AG04449 (cell line): ENCODE measurements at places on chromosomes 7 and 10.

DNA sequence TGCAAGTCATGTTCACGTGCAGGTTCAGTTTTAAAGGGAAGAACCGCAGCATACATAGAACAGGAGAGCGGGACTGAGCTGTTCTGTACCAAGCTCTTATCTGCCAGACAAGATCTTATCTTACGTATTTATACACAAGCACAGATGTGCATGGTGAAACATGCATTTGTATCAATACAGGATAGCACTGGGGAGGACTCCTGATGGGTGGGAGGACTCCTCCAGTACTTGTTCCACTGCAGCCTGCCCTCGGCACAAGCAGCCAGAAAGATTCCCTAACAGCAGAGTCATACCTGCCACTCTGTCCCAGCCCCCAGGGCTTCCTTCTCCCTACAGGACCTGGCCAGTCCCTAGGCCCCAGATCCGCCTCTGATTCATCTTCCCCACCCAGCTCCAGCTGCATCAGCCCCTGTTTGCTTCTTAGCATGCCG is 13.2 kb upstream of the PRKCQ start:
- DNase-seq: no peak

GRCh38 chr7:150947761-150948651 is 30.1 kb downstream of the KCNH2 start:
- no peak for DNase-seq

DNA sequence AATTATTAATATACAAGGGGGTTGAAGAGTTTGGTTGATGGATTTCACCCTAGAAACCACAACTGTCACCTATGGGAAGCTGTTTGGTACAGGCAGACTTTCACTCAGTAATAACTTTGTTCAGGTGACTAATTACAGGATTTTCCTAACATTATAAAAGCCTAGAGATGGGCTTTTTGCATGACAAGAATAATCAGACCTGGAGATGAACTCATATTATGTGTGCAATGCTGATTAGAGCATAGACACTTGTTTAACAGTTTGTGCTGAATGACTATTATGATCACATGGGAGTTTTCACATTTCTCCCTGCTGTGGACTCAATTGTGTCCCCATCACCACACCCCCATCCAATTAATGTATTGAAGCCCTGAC is 90.2 kb upstream of the STEAP4 start:
- no peak for DNase-seq

GRCh38 chr7:104628017-104628416 is 299.6 kb downstream of the LHFPL3 start:
- DNase-seq: no peak

DNA sequence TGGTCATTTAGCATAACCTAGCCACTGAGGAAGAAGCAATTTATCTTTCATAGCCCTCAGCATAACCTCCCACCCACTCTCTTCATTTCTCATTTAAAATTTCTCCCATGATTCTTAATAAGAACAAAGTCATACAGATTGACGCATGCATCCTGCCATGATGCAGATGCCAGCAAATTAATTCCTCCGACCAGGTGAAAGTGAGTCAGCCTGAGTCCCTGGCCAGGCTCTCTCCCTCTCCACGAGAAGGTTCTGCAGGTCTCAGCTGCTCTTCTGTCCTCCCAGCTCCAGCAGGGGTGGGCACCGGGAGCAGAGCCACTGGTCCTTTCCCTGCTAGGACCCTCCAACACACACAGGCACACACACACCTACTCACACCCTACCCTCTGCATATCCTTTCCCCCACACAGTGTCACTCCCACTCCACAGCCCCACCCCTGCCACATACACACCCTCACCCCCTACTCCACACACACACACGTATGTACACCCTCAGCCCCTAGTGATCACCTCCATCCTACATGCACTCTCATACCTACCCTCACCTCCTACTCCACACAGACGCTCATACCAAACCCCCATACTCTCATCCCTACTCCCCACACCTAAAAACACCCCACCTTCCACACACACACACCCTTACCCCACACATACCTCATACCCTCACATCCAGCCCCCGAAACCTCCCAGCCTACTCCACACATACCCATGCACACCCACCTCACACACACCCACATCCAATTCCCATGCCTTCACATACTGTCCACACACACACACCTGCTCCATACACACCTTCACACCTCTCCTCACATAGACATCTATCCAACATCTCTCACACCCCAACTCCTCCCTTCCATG is 78.0 kb downstream of the FAM13C start:
- no peak for DNase-seq

- DNase-seq: no peak
Observed at GRCh38 chr10:79105150-79105739, 36.5 kb downstream of the ZMIZ1 start.

- DNase-seq: no peak
Observed at GRCh38 chr7:98970016-98970615, 91.8 kb downstream of the TRRAP start.

GRCh38 chr7:101841328-101841727 is 23.9 kb downstream of the CUX1 start:
- DNase-seq: no peak

DNA sequence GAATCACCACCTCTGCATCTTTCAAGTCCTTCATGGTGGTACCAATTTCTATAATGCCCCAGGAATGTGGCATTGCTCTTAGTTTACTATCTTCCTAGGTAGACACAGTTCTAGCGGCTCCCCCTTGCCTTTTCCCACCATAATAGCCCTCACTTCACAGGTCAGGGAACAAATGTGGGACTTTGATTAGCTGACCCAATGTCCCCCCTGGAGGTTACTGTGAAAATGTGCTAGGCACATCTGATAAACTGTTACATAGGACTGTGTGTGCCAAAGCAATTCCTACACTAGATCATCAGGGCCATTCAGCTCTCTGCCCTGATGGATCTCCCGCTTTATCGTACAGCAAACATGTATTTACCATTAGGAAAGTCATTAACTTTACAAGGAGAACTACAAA is 94.0 kb downstream of the TWIST1 start:
- no peak for DNase-seq

DNA sequence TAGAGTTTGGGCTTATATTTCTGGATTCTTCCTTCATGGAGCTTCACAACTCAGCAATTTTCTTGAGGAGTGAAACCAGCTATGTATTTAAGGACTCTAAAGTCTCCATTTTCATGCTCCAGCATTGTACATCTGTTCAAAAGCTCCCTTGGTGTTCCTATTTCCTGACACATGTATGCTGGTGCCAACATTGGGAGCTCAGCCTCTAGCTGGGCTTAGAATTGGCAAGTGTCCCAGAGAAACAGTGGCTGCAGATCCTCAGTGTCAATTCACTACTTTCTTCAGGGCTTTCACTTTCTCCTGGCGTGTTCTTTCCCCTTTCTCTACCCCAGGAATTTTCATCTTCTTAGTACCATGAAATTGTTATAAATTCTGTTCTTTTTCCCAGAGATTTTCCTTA is 103.1 kb downstream of the ZNF467 start:
- no peak for DNase-seq

- DNase-seq: no peak
Observed at GRCh38 chr7:130475776-130476175, 16.1 kb upstream of the MEST start.

DNA sequence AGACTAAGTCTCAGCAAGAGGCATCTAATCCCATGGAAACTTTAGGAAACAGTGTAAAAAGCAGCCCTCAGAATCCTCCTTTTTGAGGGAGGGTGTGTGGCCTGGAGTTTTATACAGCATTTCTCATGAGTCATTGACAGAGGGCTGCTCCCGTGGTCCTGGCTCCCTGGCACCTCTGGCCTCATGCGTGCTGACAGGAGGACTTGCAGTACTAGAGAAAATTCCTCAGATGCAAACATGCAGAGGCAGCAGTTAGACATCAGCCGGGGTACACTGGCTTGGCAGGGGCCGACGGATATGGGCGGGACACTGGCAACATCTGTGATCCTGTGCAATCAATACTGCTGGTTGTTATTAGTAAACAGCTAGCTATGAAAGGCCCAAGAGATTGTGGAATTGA is 925.1 kb upstream of the CELF2 start:
- DNase-seq: no peak
